ENCODE measurements at places on chromosomes 1 and 21.

DNA sequence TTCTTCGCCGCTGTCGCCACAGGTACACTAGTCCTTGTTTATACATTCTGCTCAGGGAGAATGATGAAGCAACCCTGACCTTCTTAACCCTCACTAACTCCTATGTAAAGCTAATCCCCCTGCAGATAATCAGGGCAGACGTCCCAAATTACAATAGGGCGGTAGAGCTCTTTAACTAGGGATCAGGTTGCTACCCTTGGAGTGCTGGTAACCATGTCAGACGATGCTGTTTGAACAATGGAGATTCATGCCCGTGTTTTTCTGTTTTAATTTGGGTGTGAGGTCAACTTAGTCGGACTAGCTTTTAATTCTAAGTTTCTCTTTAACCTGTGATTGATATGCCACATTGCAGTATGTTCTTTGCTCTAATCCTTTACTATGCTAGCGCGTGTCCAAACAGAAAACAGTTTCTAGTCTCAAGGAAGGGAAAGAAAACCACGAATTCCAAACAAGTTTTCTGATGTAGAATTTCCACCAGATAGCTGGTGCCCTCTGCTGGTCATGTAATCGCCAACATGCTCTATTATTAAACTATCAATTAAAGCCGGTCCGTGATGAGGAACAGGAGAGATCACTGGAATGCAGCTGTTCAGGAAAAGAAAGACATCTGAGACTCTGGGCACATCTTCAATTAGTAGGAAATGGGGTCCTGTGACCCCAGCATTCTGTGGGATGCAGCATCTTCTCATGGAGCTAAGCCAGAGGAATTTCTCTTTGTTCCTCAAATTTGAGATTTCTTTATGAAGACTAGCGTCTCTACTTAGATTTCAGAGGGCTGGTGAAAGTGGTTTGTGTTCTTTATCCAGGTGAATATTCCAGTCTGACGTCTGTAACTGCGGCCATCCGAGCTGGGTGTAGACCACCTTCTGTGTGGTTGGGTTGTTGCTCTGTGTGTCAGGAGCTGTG lies 18.3 kb upstream of the VAMP3 start:
- peak; percentile 78 for DNase-seq

GRCh38 chr1:2343023-2343935 lies 48.1 kb downstream of the MORN1 start:
- DNase-seq, result no peak

GRCh38 chr1:241286486-241286885 lies 70.5 kb downstream of the RGS7 start:
- DNase-seq, result no peak

DNA sequence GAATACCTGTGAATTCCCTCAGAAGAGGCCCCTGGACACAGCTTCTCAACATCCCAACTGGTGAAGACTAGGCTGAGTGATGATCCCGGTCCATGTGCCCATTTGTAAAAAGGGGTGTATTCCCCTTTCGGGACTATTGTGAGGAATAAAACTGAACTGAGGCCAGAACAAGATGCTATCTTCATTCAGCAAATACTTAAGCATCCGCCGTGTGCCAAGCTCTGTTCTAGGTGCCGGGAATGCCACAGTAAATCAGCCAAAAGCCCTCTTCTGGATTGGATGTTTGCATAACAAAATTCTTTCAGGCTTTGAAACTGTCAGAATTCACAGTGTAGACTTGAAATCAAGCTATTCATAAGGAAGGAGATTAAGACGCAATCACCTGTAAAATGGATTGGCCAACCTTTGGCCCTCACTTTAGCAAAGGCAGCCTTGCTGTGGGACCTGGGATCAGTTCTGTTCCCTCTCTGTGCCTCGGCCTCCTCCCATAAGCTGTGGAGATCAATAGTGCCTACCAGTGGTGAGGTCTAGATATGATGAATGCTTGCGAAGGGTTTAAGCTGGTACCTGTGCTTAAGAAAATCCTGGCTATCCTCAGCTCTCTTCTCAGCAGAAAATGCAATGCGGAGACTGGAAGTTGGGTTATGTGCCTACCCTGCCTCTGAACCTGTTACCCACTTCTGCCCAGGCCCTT lies 1.8 kb downstream of the ALPL start:
- no peak for DNase-seq

DNA sequence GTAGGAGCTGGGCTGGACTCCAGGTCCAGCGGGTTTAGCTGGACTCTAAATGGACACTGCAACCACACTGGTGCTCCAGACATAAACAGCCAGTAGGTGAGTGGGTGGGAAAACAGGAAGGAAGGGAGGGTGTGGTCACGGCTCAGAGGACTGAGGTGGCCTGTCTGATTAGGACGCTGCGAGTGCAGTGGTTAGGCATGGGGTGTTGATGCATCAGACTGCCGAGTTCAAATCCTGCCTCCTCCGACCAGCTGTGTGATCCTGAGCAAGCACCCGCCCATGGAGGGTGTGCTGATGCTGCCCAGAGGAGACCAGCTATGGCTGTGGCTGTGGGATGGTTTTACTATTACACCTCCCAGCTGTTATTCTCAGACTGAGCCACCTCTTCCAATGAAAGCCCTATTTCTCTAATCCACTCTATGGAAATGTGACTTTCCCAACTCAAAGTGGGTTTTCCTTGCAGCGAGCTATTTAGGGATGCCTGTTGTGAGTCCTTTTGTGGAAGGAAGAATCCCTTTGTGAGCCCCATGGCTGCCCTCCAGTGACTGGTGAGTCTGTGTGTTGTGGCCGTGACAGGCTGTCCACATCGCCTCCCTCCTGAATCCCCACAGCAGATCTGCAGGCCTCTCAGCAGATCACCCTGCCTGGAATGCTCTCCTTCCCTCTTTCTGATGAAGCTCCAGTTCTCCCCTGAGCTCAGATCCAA lies 56.6 kb upstream of the EDN2 start:
- DNase-seq, result no peak

DNA sequence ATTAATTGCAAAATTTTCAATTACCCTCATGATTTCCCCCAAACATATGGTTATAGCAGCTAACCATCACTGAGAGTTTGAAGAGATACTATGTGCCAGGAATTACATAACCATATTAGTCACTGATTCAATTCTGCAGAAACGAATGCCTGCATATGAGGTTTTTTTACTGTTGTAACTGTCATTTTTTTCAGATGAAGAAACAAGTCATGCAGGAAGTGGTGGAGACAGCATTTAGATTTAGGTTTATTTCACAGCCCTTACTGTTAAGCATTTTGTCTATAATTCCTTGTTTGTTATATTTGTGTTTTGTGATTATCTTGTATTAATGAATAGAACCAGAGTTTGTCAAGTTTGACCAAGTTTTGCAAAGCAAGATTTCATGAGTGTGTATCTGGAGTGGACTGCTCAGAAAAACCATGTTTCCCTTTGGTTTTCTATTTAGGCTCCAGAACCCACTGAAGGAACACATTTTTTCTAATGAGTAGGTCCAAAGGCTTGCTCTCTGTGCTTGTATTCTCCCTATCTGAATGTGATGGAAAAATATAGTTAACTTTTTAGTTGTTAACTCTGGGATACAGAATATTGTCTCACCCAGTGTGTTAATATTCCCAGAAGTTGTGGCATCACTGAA lies 308.5 kb upstream of the ADAMTS5 start:
- DNase-seq, result no peak
